ENCODE measurements at places on chromosomes 11 and 22.

GRCh38 chr11:44304091-44305025, 5.6 kb downstream of the ALX4 start:
- no peak for DNase-seq

GRCh38 chr11:130729193-130729592, 187.1 kb downstream of the SNX19 start:
- DNase-seq = no peak

- DNase-seq = peak; percentile 7
Measured at GRCh38 chr11:113505046-113505445, 29.8 kb upstream of the DRD2 start.

DNA sequence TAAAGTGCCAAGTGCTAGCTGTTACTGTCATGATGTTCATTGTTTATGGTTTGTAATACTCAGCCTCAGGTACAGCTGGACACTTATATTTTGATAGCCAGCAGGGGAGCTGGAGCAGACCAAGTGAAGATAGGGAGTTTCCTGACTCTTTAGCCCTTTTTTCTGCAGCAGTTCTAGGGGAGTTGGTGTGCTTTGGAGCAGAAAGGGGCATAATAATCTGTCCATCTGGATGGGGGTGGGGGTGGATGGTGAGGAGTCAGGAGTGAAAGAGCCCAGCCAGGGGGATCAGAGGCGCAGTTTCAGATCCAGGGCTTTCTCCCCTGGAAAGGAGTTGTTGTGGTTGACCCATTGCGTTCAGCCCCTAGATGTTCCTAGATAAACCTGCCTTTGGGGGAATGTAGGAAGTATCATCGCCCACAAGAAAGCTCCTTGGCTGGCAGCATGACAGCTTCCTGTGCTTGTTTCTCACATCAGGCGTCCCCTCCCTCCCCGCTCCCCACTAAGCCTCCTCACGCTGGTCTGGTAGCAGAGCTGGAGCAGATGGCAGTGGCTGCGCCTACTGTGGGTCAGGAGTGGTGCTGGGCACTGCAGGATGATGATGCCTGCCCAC, 41.9 kb downstream of the MED15 start:
- no peak for DNase-seq
